ENCODE measurements at places on chromosomes 6 and 20. TPM values are rescaled to one million over a fixed set of nuclear protein-coding genes. Genes with fewer than 3 reads are reported as not detected.

ARHGAP18 gene
- 12.1 TPM for total RNA-seq

ADTRP gene
- total RNA-seq, result 1.9 TPM

PTPRA gene
- 68.8 TPM for total RNA-seq

ZNF391 gene
- 3.9 TPM for total RNA-seq

DNA sequence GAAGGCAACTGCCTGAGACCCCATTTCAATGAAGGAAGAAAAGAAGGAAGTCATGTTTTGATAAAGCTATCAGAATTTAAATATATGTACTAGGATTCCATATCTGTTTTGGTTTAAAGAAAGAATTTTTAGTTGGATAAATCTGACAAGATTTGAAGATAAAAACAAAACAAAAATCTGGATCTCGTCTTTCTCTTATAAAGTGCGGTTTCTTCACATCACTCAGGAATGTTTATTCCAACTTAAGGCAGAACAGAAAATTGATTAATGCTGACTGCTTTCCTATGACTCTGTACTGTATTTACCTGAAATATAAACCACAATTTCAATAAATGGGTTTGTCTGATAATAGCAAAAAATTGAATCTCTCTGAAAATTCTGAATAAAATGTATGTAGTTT, 439.7 kb downstream of the RFPL4B start:
- DNase-seq, result no peak
- H3K4me3 ChIP-seq, result no peak overlapping the region
- no peak overlapping the region for H3K27ac ChIP-seq
- no peaks in the 10 kb centered on the region for H3K4me1 ChIP-seq
- H3K27me3 ChIP-seq, result no peaks in the 10 kb centered on the region
- no peaks in the 10 kb centered on the region for H3K36me3 ChIP-seq

GRCh38 chr6:105449756-105450390, 47.0 kb upstream of the PREP start:
- no peak overlapping the region for H3K27ac ChIP-seq
- DNase-seq, result no peak
- H3K27me3 ChIP-seq, result no peaks in the 10 kb centered on the region
- peaks cover 2% of the 10 kb centered on the region for H3K36me3 ChIP-seq
- H3K4me3 ChIP-seq, result no peak overlapping the region
- H3K4me1 ChIP-seq, result peaks cover 12% of the 10 kb centered on the region

DNA sequence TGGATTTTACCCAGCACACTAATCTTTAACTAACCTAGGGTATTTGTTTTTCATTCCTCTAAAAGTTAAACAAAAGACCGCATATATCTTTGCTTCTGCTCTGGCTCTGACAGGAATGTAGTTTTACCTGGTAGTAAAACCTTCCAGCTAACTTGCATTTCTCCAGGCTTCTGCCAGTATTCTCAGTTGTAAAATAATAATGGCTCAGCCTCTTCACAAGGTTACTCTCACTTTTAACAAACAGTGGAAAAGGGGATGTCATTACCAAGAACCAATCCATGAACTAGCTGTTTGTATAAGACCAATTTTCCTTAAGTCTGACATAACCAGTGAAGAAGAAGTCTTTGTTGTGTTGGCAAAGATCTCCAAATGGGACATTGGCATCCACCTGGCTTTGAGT, 10.0 kb downstream of the THBS2 start:
- H3K4me3 ChIP-seq, result no peak overlapping the region
- no peaks in the 10 kb centered on the region for H3K4me1 ChIP-seq
- H3K36me3 ChIP-seq, result no peaks in the 10 kb centered on the region
- H3K27me3 ChIP-seq, result no peaks in the 10 kb centered on the region

MUC22 gene
- total RNA-seq, result not detected

OR2J2 gene
- not detected for total RNA-seq

DNA sequence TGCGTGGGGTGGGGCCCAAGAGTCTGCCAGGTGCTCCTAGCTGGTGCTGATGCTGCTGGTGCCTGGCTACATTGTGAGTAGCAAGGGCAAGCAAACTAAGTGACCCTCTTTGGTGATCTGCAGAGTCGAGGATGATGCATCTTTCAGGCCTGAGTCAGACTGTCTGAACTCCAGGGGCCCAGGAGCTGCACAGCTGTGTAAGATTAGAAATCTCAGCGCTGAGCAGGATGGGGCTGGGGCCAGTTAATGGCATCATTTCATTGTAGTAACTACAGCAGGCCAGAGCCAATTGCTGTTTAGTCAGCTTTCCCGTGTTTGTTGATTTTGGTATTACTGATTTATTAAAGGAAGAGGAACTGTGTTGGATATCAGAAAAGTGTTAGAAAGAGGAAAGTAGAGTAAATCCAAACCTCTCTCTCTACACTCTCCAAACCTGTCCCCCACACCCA, 365.2 kb downstream of the PAX1 start:
- H3K4me1 ChIP-seq, result no peaks in the 10 kb centered on the region
- H3K4me3 ChIP-seq, result no peak overlapping the region
- no peaks in the 10 kb centered on the region for H3K27me3 ChIP-seq
- H3K27ac ChIP-seq, result no peak overlapping the region
- no peaks in the 10 kb centered on the region for H3K36me3 ChIP-seq

PDYN gene
- total RNA-seq, result not detected

DNA sequence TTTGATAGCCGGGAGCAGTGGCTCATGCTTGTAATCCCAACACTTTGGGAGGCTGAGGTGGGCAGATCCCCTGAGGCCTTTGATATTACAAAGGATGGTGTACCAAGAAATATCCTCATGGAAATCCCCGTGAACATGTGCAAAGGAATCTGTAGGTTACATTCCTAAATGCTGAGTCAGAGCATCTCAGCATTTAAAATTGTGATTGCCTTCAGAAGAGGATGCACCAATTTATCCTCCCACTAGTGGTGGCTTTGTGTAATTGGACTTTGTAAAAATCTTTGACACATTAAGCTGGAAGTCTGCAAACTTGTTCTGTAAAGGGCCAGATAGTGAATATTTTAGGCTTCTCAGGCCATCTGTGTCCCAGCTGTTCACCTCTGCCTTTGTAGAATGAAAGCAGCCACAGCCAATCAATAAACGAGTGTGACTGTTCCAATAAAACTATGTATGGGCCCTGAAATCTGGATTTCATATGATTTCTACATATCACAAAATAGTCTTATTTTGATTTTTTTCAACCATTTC, 11.8 kb downstream of the TMEM14B start:
- peaks cover 48% of the 10 kb centered on the region for H3K36me3 ChIP-seq
- H3K4me3 ChIP-seq, result no peak overlapping the region
- H3K27ac ChIP-seq, result no peak overlapping the region
- no peak for DNase-seq
- H3K27me3 ChIP-seq, result no peaks in the 10 kb centered on the region
- peaks cover 12% of the 10 kb centered on the region for H3K4me1 ChIP-seq

FRMD1 gene
- total RNA-seq, result not detected

DNA sequence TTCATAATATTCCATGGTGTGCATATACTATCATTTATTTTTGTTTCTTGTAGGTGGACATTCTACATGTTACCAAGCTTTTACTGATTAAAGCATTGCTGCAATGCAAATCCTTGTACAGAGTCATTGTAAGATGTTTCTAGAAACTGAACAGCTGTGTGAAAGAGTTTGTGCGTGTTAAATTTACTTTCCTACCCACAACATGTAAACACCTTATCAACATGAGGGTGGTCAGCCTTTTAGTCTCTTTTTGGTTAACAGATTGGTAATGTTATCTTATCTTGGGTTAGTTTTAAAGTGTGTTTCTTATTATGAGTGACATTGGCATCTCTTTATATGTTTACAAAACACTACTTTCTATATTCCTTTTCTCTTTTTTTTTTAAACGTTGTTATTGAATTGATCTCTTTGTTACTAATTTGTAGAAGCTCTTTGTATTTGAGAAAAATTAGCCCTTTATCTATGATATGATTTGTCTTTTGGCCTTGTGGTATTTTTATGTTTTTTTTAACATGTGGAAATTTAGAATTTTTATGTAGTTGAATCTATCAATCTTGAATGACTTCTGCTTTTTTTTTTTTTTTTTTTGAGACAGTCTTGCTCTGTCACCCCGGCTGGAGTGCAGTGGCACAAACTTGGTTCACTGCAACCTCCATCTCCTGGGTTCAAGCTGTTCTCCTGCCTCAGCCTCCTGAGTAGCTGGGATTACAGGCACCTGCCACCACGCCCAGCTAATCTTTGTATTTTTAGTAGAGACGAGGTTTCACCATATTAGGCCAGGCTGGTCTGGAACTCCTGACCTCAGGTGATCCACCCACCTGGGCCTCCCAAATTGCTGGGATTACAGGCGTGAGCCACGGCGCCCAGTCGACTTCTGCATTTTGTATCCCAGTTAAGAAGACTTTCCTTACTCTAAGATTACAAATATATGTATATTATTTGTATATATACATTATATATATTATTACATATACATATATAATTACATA, 112.1 kb downstream of the TCP11 start:
- no peaks in the 10 kb centered on the region for H3K27me3 ChIP-seq
- H3K36me3 ChIP-seq, result no peaks in the 10 kb centered on the region
- no peak for DNase-seq
- H3K4me3 ChIP-seq, result no peak overlapping the region
- no peaks in the 10 kb centered on the region for H3K4me1 ChIP-seq

- H3K4me3 ChIP-seq, result no peak overlapping the region
- DNase-seq, result no peak
- no peaks in the 10 kb centered on the region for H3K4me1 ChIP-seq
- H3K36me3 ChIP-seq, result no peaks in the 10 kb centered on the region
- H3K27me3 ChIP-seq, result no peaks in the 10 kb centered on the region
- H3K27ac ChIP-seq, result no peak overlapping the region
These were observed 287.2 kb upstream of the SASH1 start for GRCh38 chr6:148055419-148055818.

DNA sequence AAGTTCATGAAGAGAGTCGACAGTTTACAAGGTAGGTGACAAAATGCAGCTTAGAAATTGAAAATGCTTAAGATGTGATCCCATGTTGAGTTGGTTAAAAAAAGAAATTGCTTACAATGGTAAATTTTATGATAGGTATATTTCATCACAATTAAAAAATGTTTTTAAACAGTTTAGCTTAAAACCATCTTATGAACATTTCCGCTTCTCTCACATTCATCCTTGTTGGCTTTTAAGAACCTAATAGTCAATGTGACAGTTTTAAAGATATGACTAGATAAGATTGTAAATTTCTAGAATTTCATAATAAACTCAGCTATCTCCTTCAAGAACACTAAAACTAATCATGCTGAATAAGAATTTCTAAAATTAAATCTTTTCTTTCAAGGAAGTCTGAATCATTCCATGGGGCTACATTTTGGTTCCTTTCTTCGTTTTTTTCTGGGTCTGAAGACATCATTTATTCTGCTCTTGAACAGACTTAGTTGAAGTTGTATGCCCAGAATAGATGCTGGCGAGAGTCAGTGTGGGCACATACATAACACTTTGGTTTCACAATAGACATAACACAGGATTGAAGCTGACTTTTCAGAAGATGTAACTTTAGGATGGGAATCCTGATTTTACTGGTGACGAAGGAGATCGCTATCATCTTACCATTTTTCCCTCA, 35.9 kb upstream of the LTV1 start:
- no peak for DNase-seq
- peaks cover 12% of the 10 kb centered on the region for H3K4me1 ChIP-seq
- H3K27me3 ChIP-seq, result no peaks in the 10 kb centered on the region
- no peak overlapping the region for H3K4me3 ChIP-seq
- peaks cover 19% of the 10 kb centered on the region for H3K36me3 ChIP-seq

Data from activated naive CD8-positive, alpha-beta T cell treated with anti-CD3 and anti-CD28 coated beads, Interleukin-2, amount 10 ng/mL, durations not matched to agents 7 days and 5 days (primary cell).